ENCODE measurements at places on chromosomes 5 and 9.

DNA sequence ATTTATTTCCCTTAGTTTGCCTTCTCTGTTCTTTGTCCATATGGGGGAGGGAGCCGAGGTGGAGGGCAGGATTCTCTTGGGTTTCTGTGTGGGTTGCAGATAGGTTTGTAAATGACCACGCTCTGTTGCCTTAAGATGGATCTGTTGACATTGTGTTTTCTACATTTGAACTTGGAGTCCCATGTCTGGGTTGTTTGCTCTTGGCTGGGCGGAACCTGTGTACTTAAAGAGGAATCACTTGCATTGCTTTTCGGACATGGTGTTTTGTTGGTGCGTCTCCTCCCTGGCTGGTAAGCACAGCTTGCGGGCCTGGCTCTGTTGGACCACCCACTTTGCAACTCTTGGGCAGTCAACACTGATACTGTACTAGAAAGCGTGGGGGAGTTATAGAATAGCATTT is 45.9 kb downstream of the EHMT1 start:
- no peak for DNase-seq

GRCh38 chr5:103513701-103514100 is 48.9 kb downstream of the NUDT12 start:
- no peak for DNase-seq

- DNase-seq, result no peak
Observed at GRCh38 chr9:35618854-35619799, 914 bp upstream of the CD72 start.

GRCh38 chr5:51208296-51208695 is 175.0 kb upstream of the ISL1 start:
- DNase-seq, result no peak

DNA sequence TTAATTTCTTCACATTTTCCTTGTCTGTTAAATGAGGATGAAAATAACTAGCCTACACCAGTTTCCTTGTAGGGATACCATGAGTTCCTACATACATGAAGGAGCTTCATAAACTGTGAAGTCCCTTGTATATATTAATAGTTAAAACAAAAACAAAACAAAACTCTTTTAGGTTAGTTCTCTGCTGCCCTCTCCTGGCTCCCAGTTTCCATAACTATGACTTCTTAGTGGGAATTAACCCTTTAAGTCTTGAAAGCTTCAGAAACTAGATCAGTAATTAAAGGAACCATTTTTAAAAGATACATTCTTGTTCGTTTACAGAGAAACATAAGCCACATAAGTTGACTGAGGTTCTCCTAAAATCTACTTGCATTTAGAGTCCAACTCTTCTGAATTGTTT is 500.0 kb upstream of the C9orf72 start:
- DNase-seq, result no peak

DNA sequence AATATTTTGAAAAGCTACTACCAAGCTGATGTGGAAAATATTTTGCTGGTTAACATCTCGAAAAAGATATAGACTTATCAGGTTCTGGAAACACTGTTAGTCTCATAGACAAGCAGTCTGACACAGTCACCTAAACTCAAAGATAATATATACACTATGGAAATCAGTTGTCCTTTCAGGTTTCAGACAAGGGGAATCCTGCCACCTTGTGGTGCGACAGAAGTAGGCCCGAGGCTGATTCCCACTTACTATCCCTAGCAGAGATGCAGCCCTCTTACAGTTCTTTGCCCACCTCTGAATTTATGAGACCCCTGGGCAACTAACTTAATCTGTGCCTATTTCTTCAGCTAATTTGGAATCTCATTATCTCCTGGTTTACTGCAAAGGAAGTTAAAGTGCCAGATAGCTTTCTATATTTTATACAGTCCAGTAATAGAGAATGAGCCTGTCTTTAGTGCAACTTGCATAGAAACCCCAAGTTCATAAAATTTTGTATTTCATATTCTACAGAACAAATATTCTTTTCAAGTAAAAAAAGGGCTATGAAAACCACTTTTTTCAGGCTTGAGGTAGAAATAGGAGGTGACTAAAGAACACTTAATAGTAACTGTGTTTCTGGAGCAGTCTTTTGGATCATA is 16.9 kb downstream of the RAD1 start:
- peak; percentile 44 for DNase-seq

GRCh38 chr9:100567856-100568255 is 10.0 kb upstream of the CAVIN4 start:
- DNase-seq, result no peak

GRCh38 chr5:109191153-109191558 is 218.6 kb downstream of the PJA2 start:
- no peak for DNase-seq

DNA sequence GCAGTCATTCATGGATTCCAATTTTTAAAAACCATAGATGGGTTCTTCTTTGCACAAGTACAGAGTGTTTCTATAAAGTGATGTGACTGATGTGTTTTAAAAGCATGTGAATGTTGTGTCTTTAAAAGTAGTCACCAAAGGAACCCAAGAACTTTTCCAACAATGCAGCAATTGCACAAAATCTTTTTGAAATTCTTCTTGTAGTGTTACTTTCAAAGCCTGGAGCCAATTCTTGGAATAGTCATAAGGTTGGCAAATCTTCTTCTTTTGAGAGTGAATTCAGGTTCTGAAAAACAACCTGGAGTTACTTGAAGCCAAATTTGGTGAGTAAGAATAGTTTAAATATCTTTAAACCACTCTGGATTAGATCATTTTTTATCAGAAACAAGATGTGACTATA is 10.5 kb downstream of the GRAMD2B start:
- no peak for DNase-seq

- no peak for DNase-seq
Observed at GRCh38 chr5:159422361-159422760, 92.1 kb upstream of the IL12B start.

DNA sequence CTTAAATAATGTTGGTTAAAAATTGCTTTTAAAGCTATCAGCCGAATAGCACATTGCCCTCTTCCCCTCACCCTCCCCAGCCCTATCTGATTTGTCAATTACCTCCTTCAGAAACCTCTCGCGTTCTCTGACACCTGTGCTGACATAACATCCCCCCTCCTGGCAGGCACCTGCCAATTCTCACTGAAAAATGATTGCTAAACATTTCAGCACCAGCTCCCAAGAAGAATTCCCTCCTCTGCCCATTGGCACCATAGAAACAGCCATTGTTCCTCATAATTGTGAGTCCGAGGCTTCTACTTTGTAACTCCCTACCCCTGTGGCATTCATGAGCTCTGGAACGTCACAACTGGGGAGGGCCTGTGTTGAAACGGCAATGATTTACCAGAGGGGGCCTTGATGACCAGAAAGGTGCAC is 20.2 kb downstream of the CDH6 start:
- no peak for DNase-seq

DNA sequence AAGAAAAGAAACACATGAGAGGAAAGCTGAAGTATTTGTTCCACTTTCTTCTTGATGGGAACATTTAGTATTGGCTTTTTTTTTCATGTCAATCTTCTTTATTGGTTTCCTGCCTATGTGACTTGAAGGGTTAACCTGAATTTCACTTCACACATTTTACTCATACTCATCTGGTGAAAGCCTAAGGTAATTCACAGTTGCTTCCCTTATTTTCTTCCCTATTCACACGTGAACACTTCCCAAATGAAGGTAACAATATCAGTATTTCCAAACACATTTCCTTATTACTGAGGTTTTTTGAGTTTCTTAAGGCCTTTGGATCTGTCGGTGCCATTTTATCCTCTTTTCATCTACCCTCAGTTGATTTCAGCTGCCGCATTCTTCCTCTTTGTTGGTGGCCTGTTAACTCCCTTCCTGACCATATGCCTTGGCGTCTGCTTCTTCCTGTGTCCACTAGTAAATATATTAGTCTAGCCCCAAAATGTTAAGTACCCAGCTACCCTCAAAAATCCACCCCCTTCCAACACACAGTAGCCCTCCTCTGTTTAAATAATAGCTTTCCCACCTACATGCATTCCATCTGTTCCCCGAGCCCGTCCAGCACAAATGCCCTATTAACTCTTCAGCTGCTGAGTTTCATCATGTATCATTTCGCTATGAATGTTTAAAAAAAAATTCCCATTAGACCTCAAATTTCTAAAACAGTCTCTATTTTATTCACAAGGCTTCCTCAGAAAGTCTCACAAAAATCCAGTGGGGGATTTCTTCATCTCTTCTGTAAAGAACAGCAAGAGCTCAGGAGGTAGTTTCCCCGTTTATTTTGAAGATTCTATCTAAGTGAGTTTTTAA is 97.3 kb downstream of the USP20 start:
- no peak for DNase-seq

- DNase-seq, result no peak
Observed at GRCh38 chr5:73135429-73136054, 15.2 kb downstream of the TMEM171 start.

DNA sequence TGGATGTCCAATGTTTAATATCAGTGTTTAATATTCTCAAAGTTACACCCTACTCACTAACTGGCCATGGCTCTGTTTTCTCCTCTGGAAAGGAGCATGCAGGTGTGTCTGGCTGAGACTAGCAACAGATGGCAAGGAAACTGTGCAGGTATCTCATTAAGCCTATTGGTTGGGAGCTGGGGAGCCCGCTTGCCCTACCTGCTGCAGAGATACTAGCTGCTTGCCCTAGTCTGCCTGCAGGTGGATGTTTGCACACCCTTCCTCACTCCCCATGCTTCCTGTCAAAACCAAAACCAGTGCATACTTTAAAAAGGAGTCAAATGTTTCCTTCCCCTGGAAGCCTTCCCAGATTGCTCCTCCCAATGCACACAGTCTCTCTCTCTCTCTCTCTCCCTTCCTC is 228.3 kb upstream of the RASEF start:
- no peak for DNase-seq

GRCh38 chr9:88897081-88897480 is 94.2 kb upstream of the S1PR3 start:
- DNase-seq, result no peak

DNA sequence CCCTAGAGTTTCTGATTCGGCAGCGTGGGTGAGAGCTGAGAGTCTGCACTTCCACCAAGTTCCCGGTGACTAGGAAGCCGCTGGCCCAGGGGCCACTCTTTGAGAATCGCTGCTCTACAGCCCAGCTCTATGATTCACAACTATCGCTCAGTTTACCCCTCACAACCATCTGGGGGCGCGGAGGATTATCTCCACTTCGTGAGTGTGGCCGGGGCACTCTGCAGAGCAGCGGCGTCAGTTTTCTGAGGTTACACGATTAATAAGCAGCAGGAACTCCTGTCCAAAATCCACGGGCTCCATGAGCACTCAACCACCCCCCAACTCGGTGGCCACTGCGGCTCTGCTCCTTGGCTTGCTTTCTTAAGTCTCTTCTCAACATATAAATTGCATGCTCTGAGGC is 19.3 kb downstream of the CORO2A start:
- no peak for DNase-seq

- no peak for DNase-seq
Observed at GRCh38 chr9:121199921-121200320, 1.7 kb downstream of the RAB14 start.

DNA sequence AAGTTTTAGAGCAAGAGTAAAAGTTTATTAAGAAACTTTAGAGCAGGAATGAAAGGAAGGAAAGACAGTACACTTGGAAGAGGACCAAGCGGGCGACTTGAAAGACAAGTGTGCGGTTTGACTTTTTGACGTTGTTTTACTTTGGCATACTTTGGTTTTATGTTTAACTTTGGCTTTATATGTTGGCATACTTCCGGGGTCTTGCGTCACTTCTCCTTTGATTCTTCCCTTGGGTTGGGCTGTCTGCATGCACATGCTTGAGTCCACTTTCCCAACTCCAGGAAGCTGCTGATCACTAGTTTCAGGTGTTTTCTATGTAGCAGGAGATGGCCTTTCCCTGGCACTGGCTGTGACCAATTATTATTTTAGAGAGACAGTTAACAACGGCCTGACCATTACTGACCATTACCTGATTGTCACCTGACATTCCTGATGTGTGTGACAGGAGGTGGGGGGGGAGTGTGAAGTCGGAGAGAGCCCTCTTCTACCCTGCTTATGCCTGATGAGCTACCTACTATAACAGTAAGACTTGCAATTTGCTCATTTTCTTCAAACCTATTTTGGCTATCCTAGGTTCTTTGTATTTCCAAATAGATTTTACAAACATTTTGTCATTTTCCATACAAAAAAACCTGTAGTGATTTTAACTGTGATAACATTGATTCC is 45.5 kb downstream of the TNFSF8 start:
- no peak for DNase-seq

DNA sequence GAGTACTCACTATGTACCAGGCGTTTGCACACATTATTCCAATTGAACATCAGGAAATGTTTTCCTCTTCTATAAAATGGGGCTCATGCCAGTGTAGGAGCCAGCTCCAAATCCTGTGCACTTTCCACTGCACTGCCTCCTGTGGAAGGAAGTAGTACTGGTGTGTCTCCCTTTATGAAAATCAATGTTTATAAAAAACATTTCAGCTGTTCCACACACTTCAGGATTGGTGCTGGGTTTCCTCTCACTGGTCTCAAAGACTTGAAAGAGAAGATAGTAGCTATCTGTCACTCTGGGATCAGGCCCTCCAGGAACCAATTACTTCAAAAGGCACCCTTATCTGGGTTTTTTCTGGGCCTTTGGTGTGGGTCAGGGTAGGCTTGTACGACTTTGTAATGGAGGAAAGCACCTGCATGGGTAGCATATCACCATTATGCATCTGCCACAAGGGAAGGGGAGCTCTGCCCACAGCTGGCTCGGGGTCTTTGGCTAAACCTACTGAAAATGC is 32.5 kb downstream of the RAB14 start:
- DNase-seq, result no peak

Measured in stimulated activated CD4-positive, alpha-beta T cell treated with anti-CD3 and anti-CD28 coated beads, Interleukin-4, amount 100 ng/mL, for 4 hours (primary cell).